ENCODE measurements at places on chromosomes 5 and 9.

GRCh38 chr9:14827805-14828204 is 82.4 kb downstream of the FREM1 start:
- no peak for DNase-seq

GRCh38 chr5:168766426-168766700 is 187.2 kb upstream of the PANK3 start:
- no peak for DNase-seq

- no peak for DNase-seq
These were observed 606.0 kb downstream of the CDH9 start for GRCh38 chr5:26432386-26432785.

DNA sequence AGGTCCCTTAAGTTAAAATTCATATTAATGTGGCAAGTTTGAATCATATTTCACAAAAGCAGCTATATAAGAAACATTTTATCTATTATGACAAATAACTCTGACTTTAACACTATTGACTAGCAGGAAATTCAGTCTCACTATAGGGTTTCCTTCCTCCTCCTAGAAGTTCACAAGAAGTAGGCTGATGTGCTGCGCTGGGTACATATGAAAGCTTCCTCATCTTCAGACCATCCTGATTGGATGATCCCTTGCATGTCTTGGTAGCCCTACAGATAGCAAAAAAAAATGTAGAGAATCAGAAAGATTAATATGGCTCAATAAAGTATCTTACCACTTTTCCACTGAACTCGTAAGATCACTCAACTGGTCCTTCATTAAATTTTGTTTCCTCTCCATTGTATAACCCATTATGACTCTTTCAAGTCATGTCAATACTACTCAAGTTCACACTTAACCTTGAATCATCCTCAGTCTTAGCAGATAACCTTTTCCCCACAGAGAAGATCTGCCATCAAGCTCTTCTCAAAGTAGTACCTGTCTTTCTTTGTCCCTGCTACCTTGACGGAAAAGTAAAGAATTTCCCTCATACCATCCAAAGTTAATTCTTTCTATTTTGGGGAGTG is 11.5 kb upstream of the PSIP1 start:
- no peak for DNase-seq

DNA sequence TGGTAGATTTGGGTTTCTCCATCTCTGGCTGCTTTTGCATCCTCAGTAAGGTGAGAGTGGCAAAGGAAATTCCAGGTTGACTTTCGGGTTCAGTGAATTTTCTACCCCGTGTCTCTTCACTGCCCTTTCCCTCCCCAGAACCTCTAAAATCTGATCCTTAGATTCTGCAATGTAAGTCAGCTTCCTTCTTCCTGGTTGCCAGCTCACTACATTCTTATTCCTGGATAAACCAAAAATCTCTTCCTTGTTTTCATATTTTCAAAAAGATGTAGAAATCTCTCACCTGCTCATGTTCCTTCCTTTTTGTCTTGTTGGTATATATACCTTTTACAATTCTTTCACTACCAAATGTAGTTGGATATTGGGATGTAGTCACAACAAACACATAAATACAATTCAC is 145.8 kb downstream of the TMC1 start:
- DNase-seq: no peak

GRCh38 chr5:33631786-33632185 is 191.0 kb downstream of the TARS1 start:
- DNase-seq: no peak
